ENCODE measurements at places on chromosomes 3 and 15. TPM values are rescaled to one million over a fixed set of nuclear protein-coding genes. Genes with fewer than 3 reads are reported as not detected.
A peak's percentile ranks its signal among the peaks of the same experiment; 100 is the strongest.

The SYNPR gene
- not detected for polyA plus RNA-seq

DNA sequence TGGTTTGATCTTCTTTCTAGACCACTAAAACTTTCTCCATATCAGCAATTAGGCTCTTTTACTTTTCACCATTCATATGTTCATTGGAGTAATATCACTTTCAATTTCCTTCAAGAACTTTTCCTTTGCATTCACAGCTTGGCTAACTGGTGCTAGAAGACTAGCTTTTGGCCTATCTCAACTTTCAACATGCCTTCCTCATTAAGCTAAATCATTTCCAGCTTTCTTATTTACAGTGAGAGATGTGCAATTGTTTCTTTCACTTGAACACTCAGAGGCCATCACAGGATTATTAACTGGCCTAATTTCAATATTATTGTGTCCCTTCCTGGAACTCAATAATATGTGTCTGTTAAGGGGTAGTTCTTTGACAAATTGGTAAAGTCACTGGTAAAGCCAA lies 42.8 kb upstream of the PLOD2 start:
- no peak for DNase-seq
- no peaks in the 10 kb centered on the region for H3K36me3 ChIP-seq
- H3K4me3 ChIP-seq, result no peak overlapping the region
- no peaks in the 10 kb centered on the region for H3K27me3 ChIP-seq

The NPAP1 gene
- polyA plus RNA-seq, result not detected

- H3K36me3 ChIP-seq, result no peaks in the 10 kb centered on the region
- no peak overlapping the region for H3K4me3 ChIP-seq
- H3K27me3 ChIP-seq, result no peaks in the 10 kb centered on the region
- H3K27ac ChIP-seq, result no peak overlapping the region
Measured at GRCh38 chr3:197168606-197169005, 129.8 kb downstream of the DLG1 start.

DNA sequence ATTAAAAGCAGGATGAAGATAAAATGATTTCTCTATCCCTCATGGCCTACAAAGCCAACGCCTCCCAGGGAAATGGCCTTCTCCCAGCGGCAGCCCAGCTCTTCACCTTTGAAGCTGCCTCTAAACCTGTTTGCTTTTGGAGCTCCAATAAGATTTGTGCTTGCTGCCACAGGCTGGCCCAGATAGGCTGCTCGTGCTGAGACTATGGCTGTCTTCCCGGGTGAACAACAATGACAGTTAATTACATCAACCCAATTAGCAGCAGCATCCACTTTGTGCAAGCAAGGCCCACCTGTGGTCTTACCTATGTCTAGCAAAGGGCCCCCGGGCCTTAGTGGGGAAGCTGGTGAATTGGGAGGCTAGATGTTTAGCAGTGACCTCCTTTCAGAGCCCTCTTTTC lies 179.6 kb downstream of the P3H2 start:
- no peaks in the 10 kb centered on the region for H3K36me3 ChIP-seq
- no peak overlapping the region for H3K27ac ChIP-seq
- no peaks in the 10 kb centered on the region for H3K4me1 ChIP-seq
- H3K27me3 ChIP-seq, result no peaks in the 10 kb centered on the region
- DNase-seq, result no peak
- H3K4me3 ChIP-seq, result no peak overlapping the region

GRCh38 chr15:86362555-86362954 lies 282.9 kb downstream of the AGBL1 start:
- no peak overlapping the region for H3K4me3 ChIP-seq
- H3K4me1 ChIP-seq, result no peaks in the 10 kb centered on the region

DNA sequence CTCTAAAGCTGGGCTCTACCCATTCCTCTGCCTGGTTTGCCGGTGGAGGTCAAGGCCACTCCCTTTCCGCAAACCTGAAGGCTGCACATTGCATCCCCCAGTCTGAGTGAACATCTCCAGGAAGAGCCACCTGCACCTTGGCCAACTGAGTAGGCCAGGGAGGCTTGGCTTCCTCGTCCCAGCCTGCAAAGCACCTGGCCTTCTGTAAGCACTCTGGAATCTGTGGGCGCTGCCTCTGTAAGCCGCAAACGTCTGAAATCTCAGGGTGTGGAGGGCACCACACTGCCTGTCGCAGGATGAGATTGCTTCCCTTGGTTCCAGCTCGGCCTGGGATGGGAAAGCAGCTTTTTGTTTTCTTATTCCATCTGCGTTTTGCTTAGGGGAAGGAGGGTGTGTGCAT lies 81.3 kb downstream of the SEC22A start:
- H3K27me3 ChIP-seq, result no peaks in the 10 kb centered on the region
- no peaks in the 10 kb centered on the region for H3K36me3 ChIP-seq
- no peak for DNase-seq
- H3K27ac ChIP-seq, result no peak overlapping the region
- H3K4me1 ChIP-seq, result no peaks in the 10 kb centered on the region

DNA sequence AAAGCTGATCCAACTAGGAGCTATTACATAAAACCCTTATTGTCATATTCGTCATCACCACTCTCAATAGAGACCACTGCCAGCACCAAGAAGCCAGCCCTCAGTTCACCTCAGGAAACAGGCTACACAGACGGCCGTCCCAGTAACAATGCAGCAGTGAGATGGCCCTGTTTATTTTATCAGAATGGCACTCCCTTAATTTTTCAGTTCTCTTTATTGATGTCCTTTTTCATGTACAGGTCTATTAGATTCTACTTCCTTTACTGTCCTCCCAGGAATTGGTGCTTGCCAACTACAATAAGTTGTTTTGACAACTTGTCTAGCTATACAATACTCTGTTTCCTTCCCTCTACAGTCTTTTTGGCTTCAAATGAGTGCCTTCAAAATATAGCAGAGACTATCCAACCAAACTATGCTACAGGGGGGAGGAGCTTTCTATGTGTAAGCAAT lies 272.5 kb downstream of the ZBTB20 start:
- H3K36me3 ChIP-seq, result no peaks in the 10 kb centered on the region
- peaks cover 12% of the 10 kb centered on the region for H3K4me1 ChIP-seq
- no peak overlapping the region for H3K27ac ChIP-seq
- no peak overlapping the region for H3K4me3 ChIP-seq

The SLC6A1 gene
- not detected for polyA plus RNA-seq

The PATL2 gene
- 1.8 TPM for polyA plus RNA-seq

DNA sequence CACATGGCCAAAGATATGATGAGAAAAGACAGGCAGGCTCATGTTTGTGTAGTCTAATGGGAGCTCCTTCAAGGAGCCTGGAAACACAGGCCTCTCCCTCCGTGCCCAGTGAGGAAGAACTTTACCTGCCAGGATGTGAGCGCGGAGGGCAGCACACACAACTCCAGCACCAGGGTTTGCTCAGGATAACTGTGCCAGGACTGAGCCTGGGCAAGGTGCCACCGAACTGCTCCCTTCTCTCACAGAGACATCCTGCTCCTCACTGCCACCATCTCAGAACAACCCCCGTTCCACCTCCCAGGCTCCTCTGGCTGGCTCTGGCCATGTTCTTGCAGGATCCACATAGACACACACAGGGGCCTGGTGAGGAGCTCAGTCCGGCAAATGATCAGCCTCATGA lies 87.4 kb downstream of the NUP210 start:
- no peaks in the 10 kb centered on the region for H3K27me3 ChIP-seq
- no peak overlapping the region for H3K4me3 ChIP-seq
- H3K27ac ChIP-seq, result no peak overlapping the region
- no peaks in the 10 kb centered on the region for H3K4me1 ChIP-seq

DNA sequence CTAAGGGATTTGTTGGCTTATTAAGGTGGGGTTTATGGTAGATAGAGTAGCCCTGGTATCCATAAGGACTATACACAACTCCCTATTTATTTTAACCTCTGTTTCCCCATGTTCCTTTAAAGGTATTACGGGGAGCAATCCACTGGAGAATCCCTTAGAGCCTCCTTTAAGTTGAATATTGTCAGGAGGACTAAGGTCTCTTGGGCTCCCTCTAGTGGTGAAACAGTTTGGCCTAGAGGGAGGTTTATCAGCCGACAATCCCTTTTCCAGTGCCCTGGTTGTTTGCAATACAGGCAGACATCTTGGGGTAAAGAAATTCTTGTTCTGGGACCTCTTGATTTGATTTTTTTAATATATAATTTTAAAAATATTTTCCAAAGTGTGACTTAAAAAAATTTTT lies 12.9 kb downstream of the OPA1 start:
- no peak overlapping the region for H3K27ac ChIP-seq
- H3K27me3 ChIP-seq, result no peaks in the 10 kb centered on the region
- H3K4me1 ChIP-seq, result no peaks in the 10 kb centered on the region
- peaks cover 36% of the 10 kb centered on the region for H3K36me3 ChIP-seq
- DNase-seq, result peak; percentile 70

DNA sequence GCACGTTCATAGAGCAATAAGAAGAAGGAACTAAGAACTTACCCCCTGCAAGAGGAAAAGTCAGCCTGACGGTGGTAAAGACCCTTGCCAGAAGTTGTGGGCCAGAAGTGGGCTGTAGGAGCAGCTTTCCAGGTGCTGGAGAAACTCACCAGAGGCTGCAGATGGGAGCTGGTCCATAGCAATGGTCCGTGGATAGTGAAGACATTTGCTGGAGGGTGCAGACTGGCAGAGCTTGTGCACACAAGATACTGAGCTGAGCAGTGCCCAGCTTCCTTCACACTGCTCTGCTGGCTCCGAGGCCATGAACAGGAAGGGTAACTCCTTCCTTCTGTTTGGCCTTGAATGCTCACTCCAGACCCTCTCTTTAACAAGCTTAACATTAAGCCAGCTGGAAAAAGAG lies 149.8 kb upstream of the BNIP2 start:
- no peak for DNase-seq
- no peaks in the 10 kb centered on the region for H3K4me1 ChIP-seq
- no peak overlapping the region for H3K27ac ChIP-seq
- H3K4me3 ChIP-seq, result no peak overlapping the region

DNA sequence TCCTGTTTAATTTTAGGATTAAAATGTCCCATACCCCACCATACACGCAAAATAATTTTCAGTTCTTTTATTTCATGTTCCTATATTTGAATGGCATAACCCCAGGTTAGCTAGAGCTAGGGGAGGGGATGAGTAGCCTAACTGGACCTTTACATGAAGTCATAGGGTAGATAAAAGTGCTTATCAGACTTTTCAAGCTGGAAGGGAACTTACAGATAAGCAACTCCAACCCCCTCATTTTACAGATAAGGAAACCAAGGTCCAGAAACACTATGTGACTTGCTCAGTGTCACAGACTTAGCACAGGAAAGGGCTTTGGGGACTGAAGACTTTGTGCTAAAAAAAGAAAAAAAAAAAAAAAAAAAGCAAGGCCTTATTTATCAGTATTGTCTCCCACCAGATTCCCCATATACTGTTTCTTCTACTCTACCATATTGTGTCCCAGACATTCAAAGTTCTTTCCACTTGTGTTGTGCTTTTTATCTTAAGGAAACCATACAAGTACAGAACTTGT lies 10.6 kb upstream of the TNIK start:
- H3K36me3 ChIP-seq, result no peaks in the 10 kb centered on the region
- H3K4me1 ChIP-seq, result no peaks in the 10 kb centered on the region
- no peak for DNase-seq

GRCh38 chr3:177284383-177284881 lies 87.2 kb upstream of the TBL1XR1 start:
- DNase-seq, result peak; percentile 75
- H3K27me3 ChIP-seq, result no peaks in the 10 kb centered on the region
- peak overlapping the region; percentile 18 for H3K27ac ChIP-seq
- H3K4me1 ChIP-seq, result peaks cover 53% of the 10 kb centered on the region

The TTC23 gene
- not detected for polyA plus RNA-seq

- no peak for DNase-seq
- no peaks in the 10 kb centered on the region for H3K27me3 ChIP-seq
- H3K36me3 ChIP-seq, result no peaks in the 10 kb centered on the region
- H3K4me1 ChIP-seq, result peaks cover 20% of the 10 kb centered on the region
- no peak overlapping the region for H3K4me3 ChIP-seq
Measured at GRCh38 chr15:31402511-31403056, 75.9 kb downstream of the KLF13 start.

The STAB1 gene
- polyA plus RNA-seq, result 535 TPM

DNA sequence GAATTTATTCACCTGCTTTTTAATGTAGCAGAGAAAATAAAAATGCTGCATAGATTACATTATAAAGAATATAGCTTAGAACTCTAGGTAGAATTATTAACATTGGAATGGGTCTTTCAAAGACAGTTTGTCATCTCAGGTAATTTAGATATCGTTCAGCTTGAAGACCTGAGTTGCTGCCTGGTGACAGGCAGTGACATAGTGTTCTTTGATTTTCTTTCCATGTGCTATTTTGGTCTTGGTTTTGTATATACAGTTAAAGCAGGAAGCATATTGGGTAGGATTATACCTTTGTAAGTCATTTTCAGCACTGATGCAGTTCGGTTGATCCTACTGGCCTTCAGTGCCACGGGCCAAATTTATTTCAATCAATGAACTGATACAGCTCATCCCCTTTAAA lies 98.7 kb downstream of the BBX start:
- H3K36me3 ChIP-seq, result no peaks in the 10 kb centered on the region
- DNase-seq, result no peak
- no peaks in the 10 kb centered on the region for H3K27me3 ChIP-seq
- H3K4me1 ChIP-seq, result no peaks in the 10 kb centered on the region
- H3K27ac ChIP-seq, result no peak overlapping the region

DNA sequence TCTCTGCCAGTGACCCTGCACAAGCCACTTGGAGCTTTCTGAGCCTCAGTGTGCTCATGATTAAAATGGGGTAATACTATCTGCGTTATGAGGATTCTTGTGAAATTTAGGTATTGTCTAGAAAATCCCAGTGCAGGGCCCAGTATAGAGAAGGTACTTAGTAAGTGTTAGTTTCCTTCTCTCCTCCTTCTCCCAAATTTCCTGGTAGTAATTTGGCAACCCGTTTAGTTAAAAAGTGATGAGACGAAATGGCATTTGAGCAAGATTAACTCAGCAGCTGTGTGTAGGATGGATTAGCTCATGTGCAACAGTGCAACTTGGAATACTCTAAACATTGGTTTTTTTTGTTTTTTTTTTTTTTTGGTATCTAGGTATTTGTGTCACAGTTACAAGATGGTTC lies 84.6 kb downstream of the SLCO3A1 start:
- DNase-seq, result peak; percentile 21
- no peaks in the 10 kb centered on the region for H3K27me3 ChIP-seq
- H3K36me3 ChIP-seq, result no peaks in the 10 kb centered on the region
- no peak overlapping the region for H3K4me3 ChIP-seq

GRCh38 chr3:123791898-123792297 lies 92.2 kb downstream of the MYLK start:
- H3K36me3 ChIP-seq, result no peaks in the 10 kb centered on the region
- H3K27me3 ChIP-seq, result no peaks in the 10 kb centered on the region
- no peaks in the 10 kb centered on the region for H3K4me1 ChIP-seq
- no peak overlapping the region for H3K27ac ChIP-seq

- no peaks in the 10 kb centered on the region for H3K36me3 ChIP-seq
- H3K27ac ChIP-seq, result no peak overlapping the region
- no peak overlapping the region for H3K4me3 ChIP-seq
- DNase-seq, result no peak
- H3K4me1 ChIP-seq, result peaks cover 5% of the 10 kb centered on the region
Measured at GRCh38 chr3:120101624-120102023, 7.4 kb upstream of the GSK3B start.

The TATDN2 gene
- polyA plus RNA-seq, result 6.0 TPM

The CFAP100 gene
- not detected for polyA plus RNA-seq

GRCh38 chr3:47265008-47265407 lies 17.6 kb downstream of the KIF9 start:
- no peak for DNase-seq
- no peak overlapping the region for H3K27ac ChIP-seq
- peaks cover 10% of the 10 kb centered on the region for H3K4me1 ChIP-seq
- no peak overlapping the region for H3K4me3 ChIP-seq
- H3K36me3 ChIP-seq, result no peaks in the 10 kb centered on the region

GRCh38 chr3:117346901-117347300 lies 637.3 kb downstream of the TUSC7 start:
- peak; percentile 5 for DNase-seq
- no peaks in the 10 kb centered on the region for H3K27me3 ChIP-seq
- no peak overlapping the region for H3K27ac ChIP-seq
- no peak overlapping the region for H3K4me3 ChIP-seq
- H3K4me1 ChIP-seq, result peaks cover 5% of the 10 kb centered on the region
